WTC11 (cell line): ENCODE measurements at places on chromosomes 6 and 20.

- DNase-seq, result no peak
These were observed 413.8 kb downstream of the PTPRT start for GRCh38 chr20:42775866-42776265.

DNA sequence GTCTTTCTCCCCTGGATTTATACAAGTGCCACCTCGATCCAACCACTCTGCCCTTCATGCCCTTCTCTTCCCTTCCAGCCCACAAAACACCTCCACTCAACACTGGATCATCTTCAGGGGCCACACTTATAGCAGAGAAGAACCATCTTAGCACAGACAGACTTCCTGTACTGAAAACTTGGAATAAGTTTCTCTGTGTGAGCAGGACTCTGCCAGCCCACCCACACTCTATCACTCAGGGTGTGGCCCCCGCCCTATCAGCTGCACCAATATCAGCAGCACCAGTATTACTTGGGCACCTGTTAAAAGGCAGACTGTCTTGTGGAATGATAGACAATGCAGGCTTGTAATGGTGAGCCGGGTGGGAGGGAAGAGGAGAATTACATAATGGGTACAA, 86.7 kb downstream of the SCML4 start:
- DNase-seq, result no peak

DNA sequence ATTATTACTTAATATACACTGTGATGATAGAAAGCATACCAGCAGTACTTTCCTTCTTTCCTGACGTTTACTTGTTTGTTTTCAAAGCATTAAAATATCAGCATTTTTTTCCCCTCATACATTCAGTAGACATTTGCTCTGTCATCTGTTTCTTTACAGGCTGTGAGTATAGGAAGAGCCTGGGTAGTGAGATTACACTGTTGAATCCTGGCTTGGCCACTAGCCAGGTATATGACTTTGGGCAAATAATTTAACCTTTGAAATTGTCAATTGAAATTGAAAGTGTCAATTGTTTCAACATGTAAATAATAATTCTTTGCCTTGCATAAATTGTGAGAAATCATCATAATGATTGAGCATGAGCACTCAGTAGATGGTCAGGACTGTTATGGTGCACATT, 336.2 kb downstream of the CDKAL1 start:
- DNase-seq, result no peak

- DNase-seq, result no peak
These were observed 949 bp downstream of the KIFC1 start for GRCh38 chr6:33392595-33392948.

DNA sequence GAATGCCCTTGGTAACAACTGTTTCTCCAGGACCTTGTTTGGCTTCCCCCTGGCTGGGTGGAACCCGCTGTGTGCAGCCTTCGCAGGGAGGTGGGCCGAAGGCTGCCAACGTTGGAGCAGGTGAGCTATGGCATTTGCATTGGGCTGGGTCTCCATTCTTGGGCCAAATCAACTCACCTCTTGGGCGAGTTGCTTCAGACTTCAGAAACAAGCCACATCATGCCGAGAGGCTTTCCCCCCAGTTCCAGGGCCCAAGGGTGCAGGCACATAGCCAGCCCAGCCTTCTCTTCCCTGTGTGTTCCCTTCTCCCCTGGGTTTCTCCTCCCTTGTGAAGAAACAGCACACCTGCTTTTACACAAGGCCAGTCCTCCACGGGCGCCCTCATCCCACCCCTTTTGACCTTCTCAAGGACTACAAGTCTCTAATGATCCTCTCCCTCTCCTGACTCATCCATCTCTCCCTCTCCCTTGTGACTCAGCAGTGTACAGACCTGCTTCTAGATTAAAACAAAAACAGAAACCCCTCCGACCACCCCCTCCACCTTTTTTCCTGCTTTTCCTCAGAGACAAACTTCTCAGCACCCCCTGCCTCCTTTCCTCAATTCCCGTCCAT, 41.6 kb downstream of the FAM209B start:
- no peak for DNase-seq

- DNase-seq, result no peak
These were observed 63.6 kb upstream of the NOX3 start for GRCh38 chr6:155519176-155519738.
